T follicular helper cell (primary cell): ENCODE measurements at places on chromosomes 11 and 22.

DNA sequence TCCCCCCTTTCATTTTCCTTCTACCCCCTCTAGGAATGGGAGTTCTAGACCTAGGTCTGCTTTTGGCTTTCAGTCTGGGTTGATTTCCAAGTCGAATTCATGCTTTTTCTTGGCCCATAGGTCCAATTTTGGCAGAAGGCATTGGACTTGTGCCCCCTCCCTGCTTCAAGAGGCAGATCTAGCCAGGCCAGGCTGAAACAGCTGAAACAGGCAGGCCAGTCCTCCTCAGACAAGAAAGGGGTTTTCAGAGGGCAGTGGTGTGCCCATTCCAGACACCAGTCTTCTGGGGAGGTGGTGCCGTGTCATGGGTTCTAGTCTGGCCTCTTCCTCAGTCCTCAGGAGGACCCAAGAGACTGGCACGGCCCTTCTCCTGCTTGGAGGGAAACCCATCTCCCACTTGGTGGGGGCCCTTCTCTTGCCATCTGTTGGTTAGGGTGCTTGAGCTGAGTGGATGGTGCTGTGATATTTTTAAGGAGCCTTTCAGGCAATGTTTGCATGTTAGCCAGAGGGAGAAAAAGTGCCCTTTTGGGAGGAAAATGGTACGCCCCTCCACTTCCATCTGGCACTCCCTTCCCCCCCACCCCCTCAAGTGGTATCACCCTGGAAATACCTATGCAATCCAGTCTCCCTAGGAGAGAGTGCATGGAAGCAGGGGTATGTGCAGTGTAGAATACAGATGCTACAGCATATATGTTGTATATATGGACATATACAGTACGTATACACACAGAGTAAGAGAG lies 53.6 kb downstream of the SYT13 start:
- no peak for DNase-seq

GRCh38 chr11:2853997-2854560 lies 31.5 kb downstream of the CDKN1C start:
- DNase-seq: no peak

DNA sequence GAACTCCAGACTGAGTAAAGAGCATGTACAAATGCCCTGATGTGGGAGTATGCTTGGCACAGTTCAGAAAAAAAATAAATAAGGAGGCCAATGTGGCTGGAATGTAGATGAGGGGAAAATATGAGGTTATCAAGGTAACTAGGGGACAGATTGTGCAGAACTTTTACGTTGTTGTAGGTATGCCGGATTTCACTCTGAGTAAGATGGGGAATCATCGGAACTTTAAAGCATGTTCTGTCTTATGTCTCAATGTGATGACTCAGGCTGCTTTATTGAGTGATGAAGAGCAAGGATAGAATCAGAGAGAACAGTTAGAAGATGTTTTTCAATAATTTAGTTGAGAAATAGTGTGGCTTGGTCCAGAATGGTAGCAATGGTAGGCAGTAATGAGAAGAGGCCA lies 130.4 kb downstream of the C11orf87 start:
- DNase-seq: no peak

- DNase-seq: no peak
These were observed 77.1 kb downstream of the MIAT start for GRCh38 chr22:26734339-26735018.

DNA sequence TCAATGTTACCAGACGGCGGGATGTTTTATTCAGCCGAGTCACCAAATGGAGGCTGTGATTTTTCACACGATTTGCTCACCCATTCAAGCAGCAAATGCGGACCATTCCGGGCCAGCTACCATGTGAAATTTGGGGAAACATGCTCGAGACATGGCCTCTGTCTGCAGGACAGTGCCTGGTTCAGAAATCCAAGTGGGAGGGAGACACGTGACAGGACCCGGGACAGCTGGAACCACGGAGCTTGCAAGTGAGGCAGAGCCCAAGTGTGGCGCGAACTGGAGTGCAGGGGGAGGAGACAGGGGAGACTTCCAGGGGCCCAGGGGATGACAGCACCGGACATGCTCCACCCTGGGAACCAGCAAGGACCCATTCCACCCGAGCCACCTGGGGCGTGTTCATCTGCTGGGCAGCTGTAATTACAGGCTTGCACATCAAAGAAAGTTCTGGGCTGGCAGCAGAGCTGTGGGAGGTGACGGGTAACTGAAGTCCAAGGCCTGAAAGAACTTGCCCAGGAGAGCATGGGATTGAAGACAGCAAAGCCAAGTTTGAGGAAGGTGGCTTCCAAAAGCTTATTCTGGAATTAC lies 16.5 kb downstream of the CERK start:
- DNase-seq: no peak

GRCh38 chr22:48704335-48704734 lies 1123.3 kb downstream of the BRD1 start:
- no peak for DNase-seq

DNA sequence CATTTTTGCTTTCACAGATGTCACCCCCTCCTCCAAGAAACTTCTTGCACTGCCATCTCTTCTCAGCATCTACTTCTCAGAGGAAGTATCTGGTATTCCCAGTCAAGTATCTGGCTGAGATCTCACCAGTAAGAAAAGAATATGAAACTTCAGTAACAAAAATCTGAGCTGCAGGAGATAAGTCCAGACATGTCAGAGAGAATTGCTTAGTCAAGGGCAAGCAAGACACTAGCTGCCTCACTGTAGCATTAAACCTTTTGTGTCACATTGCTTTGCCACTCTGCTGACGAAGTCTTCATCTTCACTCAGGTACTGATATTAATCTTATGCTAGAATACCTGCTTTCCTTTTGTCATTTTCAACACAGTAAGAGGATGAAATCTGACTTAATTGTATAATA lies 70.6 kb upstream of the ZC3H12C start:
- DNase-seq: no peak

DNA sequence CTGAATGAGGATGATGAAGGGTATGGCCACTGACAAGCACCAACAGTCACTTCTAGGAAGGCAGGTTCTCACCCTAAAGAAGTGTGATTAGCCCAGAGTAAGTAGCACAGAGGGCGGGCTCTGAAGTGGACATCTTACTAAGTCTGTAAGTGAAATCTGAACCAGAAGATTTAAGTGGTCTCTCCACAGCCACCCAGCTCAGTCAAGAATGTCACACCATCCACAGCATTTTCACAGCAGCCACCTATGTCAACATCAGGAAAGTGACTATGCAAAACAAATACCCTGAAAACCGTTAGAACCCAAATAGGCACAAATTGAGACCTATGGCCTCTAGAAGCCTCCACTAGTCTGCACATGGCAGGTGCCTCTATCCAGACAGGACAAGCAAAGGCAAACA lies 23.0 kb upstream of the STK33 start:
- no peak for DNase-seq

GRCh38 chr22:26768156-26768515 lies 110.7 kb downstream of the MIAT start:
- no peak for DNase-seq

DNA sequence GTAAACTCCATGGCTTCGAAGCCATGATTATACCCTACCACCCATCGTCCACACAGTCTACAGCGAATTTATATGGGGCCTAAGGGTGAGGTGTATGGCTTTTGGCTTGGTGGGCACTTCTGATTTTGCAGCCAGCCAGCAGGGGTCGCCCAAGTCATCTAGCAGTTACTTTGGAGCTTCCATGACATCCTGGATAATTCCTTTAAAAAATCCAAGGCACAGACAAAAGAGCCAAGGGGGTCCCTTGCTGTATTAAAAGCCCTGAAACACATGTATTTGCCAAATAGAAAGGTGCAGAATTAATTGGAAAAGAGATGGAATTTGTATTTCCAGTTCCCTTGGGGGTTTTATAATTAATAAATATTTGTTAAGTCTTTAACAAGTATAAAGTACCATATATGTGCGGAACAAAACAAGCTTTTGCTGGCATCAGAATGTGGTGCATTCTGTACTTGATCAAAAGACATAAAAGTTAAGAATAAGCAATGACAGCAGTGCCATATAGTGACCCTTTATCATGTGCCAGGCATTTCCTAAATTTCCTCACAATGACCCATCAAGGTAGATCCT lies 132.8 kb upstream of the PITPNB start:
- DNase-seq: no peak

DNA sequence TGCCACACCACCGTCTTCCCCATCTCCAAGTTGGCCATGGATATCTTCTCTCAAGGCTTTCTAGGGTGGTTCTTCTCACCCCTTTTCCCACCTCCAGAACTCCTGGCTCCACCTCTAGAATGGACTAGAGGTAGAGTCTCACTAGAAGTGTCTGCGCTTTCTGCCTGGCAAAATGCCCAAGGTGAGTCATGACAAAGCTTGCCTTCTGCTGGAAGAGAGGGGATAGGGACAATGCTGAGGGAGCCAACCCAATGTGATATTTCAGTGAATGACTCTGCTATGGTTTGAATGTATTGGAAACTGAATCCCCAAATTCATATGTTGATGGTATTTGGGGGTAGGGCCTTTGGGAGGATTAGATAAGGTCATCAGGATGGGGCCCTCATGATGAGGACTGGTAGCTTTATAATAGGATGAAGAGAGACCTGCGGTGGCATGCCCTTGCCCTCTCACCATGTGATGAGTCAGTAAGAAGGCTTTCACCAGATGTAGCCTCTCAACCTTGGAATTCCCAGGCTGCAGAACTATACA lies 4.1 kb upstream of the CD82 start:
- no peak for DNase-seq

- DNase-seq: no peak
These were observed 505.6 kb downstream of the BUD13 start for GRCh38 chr11:116267146-116267545.

DNA sequence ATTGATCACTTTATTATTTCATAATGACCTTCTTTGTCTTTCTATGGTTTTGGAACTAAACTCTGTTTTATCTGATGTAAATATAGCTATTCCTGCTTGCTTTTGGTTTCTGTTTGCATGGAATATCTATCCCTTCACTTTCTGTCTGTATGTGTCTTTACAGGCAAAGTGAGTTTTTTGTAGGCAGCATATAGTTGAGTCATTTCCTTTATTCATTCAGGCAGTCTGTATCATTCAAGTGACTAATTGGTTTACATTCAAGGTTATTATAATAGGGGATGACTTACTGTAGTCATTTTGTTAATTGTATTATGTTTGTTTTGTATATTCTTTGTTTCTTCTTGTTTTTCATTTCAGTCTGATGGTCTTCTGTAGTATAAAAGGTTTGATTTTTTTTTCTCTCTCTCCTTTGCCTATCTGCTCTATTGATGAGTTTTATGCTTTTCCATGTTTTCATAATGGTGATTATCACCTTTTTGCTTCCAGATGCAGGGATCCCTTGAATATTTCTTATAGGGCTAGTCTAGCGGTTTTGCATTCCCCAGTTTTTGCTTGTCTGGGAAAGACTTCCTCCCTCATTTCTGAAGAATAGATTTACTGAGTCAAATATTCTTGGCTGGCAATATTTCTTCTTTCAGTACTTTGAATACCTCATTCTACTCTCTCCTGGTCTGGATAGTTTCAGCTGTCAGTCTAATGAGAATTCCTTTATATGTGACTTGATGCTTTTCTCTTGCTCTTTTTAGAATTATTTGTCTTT lies 50.4 kb downstream of the GDPD4 start:
- no peak for DNase-seq

DNA sequence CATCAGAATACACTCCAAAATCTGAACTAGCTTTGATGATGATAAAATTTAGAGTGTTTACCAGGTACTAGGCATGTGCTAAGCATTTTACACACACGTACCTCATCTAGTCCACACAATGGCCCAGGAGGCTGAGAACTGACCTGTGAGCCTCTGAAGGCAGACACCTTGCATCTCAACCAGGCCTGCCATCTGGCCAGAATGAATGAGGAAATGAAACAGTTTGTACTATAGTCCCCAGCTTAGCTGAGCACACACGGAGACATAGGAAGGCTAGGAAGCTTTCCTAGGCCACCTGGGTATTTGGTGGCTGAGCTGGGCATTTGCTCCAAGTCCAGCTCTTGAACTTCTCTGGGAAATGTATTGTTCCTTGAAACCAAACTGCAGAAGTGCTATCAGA lies 6.9 kb upstream of the SHANK3 start:
- no peak for DNase-seq

- no peak for DNase-seq
These were observed 85.6 kb downstream of the KIRREL3 start for GRCh38 chr11:126914941-126915340.

- DNase-seq: no peak
These were observed 12.0 kb upstream of the FOLR1 start for GRCh38 chr11:72179804-72180396.

- DNase-seq: no peak
These were observed 4.7 kb downstream of the OSBPL5 start for GRCh38 chr11:3160252-3161031.

GRCh38 chr11:94558468-94558867 lies 8.7 kb upstream of the PIWIL4 start:
- DNase-seq: no peak

GRCh38 chr11:59756558-59756840 lies 1.3 kb downstream of the STX3 start:
- no peak for DNase-seq

GRCh38 chr11:23674866-23675265 lies 814.6 kb upstream of the CCDC179 start:
- DNase-seq: no peak

DNA sequence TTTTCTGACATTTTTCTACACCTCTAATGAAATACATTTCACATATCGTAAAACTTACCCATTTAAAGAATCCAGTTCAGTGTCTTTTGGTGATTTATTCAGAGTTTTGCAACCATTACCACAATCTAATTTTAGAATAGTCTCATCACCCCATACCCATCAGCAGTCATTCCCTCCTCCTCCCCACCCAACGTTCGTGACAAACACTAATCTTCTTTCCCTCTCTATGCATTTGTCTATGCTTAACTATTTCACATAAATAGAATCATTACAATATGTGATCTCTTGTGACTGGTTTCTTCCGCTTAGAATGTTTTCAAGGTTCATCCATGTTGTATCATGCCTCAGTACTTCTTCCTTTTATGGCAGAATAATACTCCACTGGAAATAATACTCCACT lies 9.5 kb downstream of the TTC28 start:
- no peak for DNase-seq

DNA sequence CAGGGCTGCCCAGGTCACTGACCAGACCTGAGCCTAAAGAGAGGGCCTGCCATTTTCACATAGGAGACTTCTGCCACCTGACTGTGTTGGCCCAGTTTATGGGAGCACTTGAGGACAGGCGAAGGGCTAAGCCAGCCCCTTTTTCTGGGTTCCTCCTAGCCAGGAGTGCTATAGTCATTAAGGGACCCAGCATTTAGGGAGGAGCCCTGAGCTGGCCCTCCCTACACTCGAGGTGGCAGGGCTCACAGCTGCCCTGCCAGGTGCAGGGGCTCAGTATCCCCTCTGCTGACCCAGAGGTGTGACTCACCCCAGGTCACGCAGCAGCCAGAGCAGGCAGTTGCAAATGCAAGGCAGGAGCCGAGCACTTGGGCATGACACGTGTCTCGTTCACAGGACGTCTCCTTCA lies 86.3 kb upstream of the CRYBB3 start:
- DNase-seq: no peak

DNA sequence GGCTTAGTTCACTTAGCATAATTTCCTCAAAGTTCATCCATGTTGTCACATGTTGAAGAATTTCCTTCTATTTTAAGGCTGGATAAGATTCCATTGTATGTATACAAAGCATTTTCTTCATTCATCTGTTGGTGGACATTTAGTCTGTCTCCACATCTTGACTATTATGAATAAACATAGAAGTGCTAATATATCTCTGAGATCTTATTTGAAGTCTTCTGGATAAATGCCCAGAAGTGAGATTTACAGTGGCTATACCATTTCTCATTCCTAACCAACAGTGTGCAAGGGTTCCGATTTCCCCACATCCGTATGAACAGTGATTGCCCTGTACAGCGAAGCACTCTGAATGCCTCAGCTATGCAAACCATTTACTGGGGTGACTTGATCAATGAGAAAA lies 6.6 kb upstream of the ZFTA start:
- DNase-seq: no peak

- no peak for DNase-seq
These were observed 48.9 kb downstream of the POLD3 start for GRCh38 chr11:74641289-74641688.
